ENCODE measurements at places on chromosomes 11 and 22. TPM values are rescaled to one million over a fixed set of nuclear protein-coding genes. Genes with fewer than 3 reads are reported as not detected.
A peak's percentile ranks its signal among the peaks of the same experiment; 100 is the strongest.

DNA sequence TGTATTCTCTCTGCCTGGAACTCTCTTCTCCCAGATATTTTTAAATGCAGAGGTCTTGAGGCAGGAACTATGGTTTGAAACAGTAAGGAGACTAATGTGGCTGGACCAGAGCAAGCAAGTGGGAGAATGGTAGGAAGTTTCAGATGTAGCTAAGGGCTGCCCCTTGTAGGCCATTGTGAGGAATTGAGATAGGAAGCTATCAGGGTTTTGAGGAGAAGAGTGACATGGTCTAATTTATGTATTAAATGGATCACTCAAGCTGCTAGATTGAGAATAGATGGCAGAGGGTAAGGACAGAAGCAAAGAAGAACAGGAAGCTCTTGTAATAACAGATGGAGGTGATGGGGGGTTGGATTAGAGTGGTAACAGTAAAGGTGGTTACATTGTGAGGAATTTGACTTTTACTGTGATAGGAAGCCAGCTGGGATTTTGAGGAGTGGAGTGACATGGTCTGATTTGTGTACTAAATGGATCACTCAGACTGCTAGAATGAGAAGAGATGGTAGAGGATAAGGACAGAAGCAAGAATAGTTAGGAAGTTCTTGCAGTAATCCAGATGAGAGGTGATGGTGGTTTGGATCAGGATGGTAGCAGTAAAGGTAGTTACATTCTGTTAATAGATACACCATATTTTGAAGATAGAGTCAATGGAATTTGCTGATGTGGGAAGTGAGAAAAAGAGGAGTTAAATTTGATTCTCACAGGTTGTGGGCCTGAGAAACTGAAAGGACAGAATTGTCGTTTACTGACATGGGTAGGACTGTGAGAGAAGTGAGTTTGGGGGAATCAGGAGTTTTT lies 63.0 kb downstream of the HIPK3 start:
- DNase-seq = no peak

- DNase-seq = no peak
Measured at GRCh38 chr22:40462195-40462984, 92.0 kb downstream of the SGSM3 start.

DNA sequence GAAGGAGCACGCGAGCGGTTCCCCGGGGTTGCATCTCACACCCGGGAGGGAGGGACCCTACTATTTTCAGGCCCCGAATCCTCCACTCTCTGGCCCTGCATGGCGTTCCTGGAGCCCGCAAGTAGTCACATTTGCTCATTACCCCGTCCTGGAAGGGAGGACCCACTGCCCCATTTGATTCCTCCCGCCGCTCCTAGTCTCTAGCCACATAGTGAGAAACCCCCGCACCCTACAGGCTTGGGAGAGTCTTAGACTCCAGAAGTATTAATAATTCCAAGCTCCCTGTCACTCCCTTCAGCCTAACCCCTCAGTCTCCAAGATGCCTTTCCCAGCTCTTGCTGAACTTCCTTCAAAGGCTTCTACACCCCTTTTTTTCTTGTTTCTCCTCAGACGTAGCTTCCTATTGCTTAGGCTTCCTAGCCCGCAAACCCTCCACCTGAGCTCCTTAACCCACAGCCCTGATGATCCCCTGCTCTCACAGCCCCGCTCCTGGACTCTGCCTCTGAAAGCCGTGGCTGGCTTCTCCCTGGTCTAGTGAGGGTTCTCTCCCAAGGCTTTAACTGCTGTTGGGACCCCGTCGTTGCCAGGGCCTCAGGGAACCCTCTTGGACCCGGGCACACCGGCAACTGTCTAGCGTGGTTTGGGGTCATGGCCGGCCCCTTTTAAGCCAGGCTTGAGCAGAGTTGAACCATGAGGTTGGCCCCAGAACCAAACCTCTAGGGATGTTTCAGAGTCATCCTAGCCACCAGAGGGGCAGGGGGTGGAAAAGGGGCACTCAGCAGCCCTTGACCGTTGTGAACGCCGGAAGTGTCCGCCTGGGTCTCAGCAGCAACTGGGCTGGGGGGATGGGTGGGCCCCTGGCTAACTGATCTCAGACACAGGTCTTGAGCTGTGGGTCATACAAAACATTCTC lies 862 bp downstream of the GGA1 start:
- DNase-seq = no peak

- no peak for DNase-seq
Measured at GRCh38 chr11:111283945-111284481, 14.3 kb upstream of the POU2AF3 start.

GRCh38 chr11:44372989-44373388 lies 63.0 kb upstream of the ALX4 start:
- no peak for DNase-seq

- DNase-seq = no peak
Measured at GRCh38 chr11:125086633-125087296, 23.7 kb downstream of the SLC37A2 start.

- DNase-seq = no peak
Measured at GRCh38 chr11:1592628-1593027, 5.5 kb downstream of the KRTAP5-2 start.

GRCh38 chr11:78188286-78189173 lies at the start of the genes KCTD21 and USP35:
Gene KCTD21, minus strand, starts transcription at chr11:78188626. Its CDS starts 14,072 bp downstream, at chr11:78174554.
Gene USP35, plus strand, starts transcription at chr11:78188919. Its CDS starts 7,327 bp downstream, at chr11:78196246.
- peak; percentile 88 for DNase-seq

- DNase-seq = no peak
Measured at GRCh38 chr11:114233755-114234154, 62.4 kb upstream of the NNMT start.

DNA sequence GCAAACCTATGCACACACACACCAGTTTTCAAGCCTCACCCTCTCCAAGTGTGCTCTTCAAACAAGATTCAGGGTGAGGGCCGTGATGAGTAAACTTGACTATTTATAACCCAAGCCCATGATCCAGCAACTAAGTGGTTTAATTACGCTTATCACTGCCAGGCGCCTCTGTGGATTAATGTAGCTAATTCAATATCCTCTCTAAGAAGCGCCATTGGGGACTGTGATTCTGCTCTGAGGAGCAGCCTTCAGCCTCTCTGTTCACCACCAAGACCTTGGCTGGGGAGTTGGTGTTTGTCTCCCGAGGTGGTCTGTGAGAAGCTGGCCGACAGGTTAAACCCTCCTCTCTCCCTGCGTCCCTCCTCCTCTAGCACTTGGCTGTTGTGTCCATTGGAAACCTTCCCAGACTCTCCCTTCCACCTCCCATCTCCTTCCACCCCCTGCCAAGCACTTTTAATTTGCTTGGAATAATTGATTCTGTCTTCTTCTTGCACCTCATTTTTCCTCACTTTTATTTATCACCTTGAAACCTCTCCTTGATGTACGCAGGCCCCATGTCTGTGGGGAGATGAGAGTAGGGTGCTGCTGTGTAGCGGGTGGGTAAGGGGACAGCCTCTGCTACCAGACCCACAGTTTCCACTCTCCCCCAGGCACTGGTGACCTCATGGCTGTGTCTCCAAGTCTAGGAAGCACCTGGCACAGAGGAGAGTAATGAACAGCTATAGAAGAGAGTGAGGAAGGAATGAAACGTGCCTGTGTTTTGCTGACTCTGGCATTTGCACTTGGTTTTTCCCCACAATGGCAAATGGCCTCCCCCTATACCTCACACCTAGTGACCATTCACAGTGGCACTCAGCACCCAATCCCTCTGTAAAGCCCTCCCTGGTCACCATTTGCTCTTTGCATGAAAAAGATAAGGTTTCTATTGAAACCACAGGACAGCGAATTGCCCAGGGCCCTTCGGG lies 236.6 kb downstream of the GRIK4 start:
- DNase-seq = no peak

DNA sequence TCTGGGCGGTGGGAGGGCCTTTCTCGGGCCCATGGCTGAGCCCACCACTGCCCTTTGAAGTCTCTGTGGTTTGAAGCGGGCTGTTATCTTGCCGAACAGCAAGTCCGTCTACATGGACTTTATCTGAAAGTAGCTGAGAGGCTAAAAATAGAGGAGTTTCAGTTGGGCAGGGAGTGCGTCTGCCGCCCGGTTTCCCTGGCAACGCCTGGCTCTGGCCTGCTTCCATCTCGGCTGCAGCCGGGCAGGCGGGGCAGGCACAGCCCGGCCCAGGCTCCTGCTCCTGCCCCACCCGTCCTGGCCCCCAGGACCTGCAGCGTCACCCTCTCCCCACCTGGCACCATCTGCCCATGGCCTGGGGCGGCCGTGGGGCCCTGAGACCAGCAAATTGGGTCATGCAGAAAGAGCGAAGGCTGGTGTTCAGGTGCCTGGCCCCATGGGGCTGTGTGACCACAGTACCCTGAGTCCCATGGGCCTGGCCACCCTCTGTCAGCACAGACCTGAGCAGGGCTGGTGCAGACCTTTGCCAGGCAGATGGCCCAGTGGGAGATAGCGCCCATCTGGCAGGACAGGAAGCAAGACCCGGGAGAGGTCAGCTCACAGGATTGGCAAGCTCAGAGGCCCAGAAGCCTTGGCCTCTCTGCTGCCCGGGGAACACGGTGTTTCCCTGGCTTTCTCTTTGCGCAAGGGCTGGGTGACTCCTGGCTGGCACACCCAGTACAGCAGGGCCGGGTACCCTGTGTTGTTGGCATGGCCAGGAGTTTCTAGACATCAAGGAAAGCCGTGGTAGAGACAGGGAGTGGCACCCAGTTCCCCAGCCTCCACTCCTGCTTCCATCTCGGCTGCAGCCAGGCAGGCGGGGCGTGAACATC lies 79.1 kb upstream of the KCNQ1OT1 start:
- peak; percentile 58 for DNase-seq

DNA sequence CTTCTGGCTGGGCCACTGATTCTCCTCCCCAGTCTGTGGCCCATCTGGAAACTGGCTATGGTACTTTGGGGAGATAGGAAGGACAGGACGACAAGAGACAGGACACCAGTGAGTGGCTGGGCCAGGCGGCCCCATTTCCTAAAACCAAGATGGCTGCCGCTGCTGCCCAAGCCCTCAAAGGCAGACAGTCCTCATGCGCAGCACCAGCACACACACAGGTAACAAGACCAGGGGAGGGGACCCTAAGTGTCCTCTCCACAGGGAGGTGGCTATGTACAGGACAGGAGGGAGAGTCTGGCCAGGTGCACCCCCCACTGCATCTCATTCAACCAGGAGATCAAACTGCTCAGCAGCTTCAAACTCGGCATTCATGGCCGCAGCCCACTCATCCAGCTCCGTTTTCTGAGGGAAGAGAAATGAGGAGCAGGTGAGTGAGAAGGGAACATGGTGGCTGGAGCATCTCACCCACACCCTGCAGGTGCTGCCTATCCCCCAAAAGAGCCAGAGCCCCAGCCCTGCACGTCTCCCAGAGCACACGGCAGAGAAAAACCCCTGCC lies 5.0 kb downstream of the CDCA5 start:
- DNase-seq = no peak

GRCh38 chr11:69465236-69466000 lies 16.0 kb upstream of the LINC01488 start:
- DNase-seq = no peak

DNA sequence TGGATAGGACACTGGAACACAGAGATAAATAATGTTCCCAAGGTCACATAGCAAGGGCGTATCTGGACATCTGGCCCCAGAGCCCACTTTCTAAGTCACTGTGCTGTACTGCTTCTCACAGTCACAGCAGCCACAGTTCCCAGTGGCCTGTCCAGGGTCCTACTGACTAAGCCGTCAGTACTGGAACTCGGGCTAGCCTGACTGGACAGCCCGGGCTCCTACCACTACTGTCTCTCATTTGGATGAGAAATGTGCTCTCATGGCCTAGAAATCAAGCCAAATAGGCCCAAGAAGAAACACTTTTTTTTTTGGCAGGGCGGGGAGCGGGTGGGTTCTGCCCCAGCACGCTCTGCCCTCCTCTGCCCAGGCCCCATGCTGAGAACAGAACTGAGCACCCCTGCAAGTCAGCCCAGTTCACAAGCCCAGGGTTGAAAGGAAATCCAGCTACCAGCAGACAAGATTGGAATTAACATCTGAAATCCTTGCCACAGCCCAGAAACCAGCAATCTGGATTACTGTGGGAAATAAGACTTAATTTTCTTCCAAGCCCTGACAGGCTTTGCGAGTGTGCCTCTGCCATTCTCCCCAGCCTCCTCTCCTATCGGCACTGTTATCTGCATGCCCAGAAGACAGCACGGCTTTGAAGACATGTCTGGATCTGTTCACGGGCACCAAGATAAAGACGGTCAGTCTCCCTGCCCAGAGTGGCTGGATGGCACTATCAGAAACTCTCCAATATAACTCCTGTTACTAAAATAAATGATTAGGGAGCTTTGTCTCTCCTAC lies 182.9 kb upstream of the NCAM1 start:
- no peak for DNase-seq

- DNase-seq = no peak
Measured at GRCh38 chr22:19520566-19521305, 3.5 kb downstream of the CLDN5 start.

DNA sequence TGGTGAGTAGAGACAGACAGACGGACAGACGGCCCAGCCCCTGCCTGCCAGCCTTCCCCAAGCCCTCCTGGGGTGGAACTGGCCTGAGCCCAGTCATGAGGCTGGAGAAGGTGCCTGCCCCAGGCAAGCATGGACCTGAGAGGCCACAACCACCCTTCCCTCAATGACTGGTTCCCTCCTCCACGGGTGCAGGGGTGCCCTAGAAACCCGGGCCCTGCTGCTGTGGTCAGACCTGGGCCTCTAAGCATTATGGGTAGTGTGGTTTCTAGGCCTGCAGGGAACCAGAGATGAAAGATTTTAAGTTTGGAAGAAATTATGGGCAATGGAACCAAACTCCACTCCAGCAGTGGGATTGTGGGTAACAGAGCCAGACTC lies 13.5 kb downstream of the RHBDD3 start:
- DNase-seq = no peak

GRCh38 chr22:19803736-19804267 lies 43.2 kb downstream of the TBX1 start:
- no peak for DNase-seq

GRCh38 chr11:131041331-131042040 lies 125.2 kb upstream of the SNX19 start:
- no peak for DNase-seq

- no peak for DNase-seq
Measured at GRCh38 chr11:72546866-72547265, 112.5 kb upstream of the CLPB start.

DNA sequence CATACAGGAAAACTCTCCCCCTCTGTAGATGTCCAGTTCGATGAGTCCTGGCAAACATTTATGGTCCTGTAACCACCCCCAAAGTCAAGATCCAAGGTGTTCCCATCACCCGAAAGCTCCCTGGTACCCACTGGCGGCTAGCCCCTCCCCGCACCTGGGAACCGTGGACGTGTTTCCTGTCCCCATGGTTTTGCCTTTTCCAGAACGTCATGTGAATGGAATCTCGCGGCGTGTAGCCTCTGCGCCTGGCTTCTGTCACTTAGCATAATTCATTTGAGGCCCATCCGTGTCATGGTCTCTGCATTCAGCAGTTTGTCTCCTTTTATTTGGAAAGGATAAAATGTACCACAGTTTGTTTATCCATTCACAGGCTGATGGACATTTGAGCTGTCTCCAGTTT lies 106.3 kb downstream of the KCNQ1 start:
- no peak for DNase-seq

The C22orf42 gene
- polyA plus RNA-seq = not detected

The SAA2 gene
- 13.7 TPM for polyA plus RNA-seq

The TCN1 gene
- polyA plus RNA-seq = 0.13 TPM

The KCNQ1 gene
- polyA plus RNA-seq = 9.1 TPM

The CYTH4 gene
- polyA plus RNA-seq = 5.2 TPM

The CHCHD10 gene
- polyA plus RNA-seq = 69.8 TPM

The TRPC6 gene
- 2.1 TPM for polyA plus RNA-seq

The VSIG2 gene
- 36.4 TPM for polyA plus RNA-seq

The SMDT1 gene
- 86.1 TPM for polyA plus RNA-seq

The LUZP2 gene
- 0.41 TPM for polyA plus RNA-seq

The MS4A15 gene
- not detected for polyA plus RNA-seq

All from urinary bladder (tissue), 4 donors.